ENCODE measurements at places on chromosomes 2 and 18.

GRCh38 chr2:50611351-50611871 is 420.5 kb downstream of the NRXN1 start:
- DNase-seq, result no peak

DNA sequence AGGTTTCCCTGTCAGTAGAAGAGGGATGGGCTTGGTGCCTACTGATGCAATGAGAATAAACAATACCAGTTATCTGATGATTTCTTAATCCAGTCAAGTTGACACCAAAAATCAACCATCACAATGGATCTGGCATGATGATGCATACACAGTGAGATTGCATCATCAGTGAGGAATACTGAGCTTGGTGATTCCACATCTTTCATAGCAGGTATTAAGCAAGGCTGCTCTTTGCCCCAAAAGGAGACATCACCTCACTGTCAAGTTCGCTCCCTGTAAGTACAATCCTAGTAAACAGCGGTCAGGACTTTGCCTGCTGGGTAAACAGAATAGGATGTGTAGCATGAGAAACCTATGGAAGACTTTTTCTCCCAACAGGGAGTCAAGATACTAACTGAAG is 282.7 kb upstream of the CDH2 start:
- no peak for DNase-seq

GRCh38 chr18:9735238-9735637 is 27.1 kb downstream of the RAB31 start:
- DNase-seq, result no peak

- DNase-seq, result no peak
Measured at GRCh38 chr18:7370802-7371201, 139.9 kb downstream of the LRRC30 start.

DNA sequence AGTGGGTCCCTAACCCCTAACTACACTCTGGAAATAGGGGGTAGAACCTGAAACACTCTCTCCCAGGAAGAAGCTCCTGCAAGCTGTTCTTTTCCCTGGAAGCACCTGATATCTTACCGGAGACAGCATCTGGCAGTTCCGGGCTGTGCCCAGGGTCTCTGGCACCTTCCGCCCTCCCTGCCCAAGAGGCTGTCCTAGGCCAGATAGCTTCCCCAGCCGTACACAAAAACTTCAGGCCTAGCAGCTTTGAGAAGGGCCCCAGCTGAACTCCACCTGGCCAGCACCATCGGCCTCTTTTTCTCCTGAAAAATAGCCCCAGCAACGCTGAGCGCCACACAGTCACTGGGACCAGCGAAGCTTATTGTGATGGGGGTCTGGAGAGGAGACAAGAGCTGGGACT is 9.7 kb downstream of the OSR1 start:
- no peak for DNase-seq

- no peak for DNase-seq
Measured at GRCh38 chr2:240600451-240600961, 14.0 kb downstream of the CAPN10 start.

- DNase-seq, result peak; percentile 37
Measured at GRCh38 chr2:62705859-62706720, 577 bp downstream of the EHBP1 start.

GRCh38 chr18:69948256-69948655 is 583 bp upstream of the CD226 start:
- no peak for DNase-seq

DNA sequence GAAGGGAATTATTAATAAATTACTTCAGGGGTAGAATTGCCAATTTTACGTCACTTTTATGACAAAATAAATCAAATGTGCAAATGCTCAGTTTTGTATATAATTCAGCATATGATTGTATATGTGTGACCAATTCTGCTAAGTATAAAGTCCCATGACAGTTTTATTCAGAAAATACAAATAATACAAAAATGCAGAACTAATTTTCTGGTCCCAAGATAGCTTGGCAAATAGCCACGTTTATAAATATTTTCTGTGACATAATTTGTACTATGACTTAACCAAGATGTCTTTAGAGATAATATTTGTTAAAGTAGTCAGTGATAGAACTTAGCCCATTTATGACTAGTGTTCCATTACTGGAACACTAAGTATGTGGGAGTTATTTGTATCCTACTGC is 24.2 kb upstream of the CAB39 start:
- no peak for DNase-seq

GRCh38 chr2:20067992-20068584 is 16.7 kb upstream of the LAPTM4A start:
- no peak for DNase-seq

- DNase-seq, result no peak
Measured at GRCh38 chr2:151852260-151853069, 24.2 kb upstream of the ARL5A start.

DNA sequence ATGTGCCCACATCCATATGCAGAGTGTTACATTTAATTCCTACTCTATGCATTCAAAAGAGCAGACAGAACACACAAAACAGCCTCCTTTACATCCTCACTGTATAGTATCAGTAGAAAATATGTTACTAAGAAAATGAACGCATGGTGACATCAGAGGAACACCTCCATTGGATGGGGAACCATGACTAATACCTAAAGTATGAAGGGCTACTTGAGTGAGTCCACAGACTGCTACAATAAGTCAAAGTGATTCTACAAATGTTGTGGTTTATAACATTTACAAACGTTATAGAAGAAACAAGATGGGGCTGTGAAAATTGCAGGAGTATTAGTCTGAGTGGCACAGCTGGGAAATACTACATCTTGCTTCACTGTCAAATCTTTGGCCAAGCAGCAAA is 1830.9 kb upstream of the PIK3C3 start:
- no peak for DNase-seq

GRCh38 chr2:15223887-15224286 is 337.2 kb downstream of the NBAS start:
- DNase-seq, result no peak

DNA sequence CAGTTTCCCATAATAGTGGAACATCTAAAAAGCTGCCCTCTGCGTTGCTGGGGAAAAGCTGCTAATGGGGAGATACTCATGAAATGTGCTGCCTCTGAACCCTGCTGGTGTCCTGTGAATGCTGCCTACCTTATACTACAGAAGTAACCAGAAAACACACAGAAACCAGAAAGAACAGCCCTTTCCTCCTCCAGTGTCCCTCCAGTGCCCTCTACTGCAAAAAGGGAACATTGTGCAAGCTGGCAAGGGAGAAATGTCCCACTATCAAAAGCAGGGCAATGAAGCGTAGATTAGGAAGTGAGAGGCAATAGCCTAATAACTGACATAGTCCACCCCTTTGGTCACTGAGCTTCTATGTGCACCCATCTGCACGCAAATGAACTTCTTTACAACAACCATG is 162.7 kb upstream of the ETAA1 start:
- DNase-seq, result no peak

DNA sequence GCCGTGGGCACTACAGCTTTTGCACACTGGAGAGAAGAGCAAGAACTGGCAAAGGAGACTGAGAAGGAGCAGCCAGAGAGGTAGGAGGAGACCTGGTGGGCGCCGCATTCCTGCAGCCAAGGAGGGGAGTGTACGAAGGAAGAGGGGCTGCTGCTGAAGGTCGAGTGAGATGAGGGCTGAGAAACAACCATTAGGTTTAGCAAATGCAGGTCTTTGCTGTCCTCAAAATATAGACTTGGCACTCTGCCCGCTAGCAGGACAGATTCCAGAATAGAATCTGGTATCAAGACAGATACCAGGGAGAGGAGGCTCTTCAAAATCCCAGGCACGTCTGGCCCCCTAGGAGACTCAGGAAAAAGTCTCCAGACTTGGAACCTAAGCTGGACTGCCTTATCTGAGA is 83.0 kb downstream of the TGOLN2 start:
- DNase-seq, result no peak

DNA sequence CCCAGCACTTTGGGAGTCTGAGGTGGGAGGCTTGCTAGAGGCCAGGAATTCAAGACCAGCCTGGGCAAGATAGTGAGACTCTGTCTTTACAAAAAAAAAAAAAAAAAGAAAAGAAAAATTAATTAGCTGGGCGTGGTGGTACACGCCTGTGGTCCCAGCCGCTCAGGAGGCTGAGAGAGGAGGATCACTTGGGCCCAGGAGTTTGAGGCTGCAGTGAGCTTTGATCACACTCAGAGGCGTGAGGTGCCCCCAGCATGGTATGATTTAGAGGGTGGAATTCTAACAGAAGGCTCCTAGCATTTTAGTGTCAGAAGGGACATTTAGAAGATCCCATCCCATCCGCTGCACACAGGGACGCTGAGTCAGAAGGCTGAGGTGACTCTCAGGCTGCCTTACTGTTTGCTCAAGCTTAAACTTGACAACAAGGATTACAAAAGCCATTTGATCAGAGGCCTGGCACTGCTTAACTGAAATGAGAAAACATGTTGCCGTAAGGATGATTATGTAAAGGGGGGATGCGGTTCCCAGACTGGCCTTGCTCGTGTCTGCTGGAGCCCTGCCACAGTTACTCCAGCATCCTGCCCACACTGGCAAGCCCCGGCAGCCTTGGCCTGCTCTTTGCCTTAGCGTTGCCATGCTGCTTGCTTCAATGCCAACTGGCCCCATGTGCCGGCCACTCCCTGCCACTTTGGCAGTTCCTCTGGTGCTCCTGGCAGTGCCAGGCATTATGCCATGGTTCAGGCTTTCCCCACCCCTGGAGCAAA is 45.6 kb upstream of the SLC1A4 start:
- no peak for DNase-seq

GRCh38 chr2:177568893-177569292 is 176.3 kb downstream of the AGPS start:
- no peak for DNase-seq

GRCh38 chr2:120883607-120884440 is 148.2 kb downstream of the GLI2 start:
- DNase-seq, result no peak

DNA sequence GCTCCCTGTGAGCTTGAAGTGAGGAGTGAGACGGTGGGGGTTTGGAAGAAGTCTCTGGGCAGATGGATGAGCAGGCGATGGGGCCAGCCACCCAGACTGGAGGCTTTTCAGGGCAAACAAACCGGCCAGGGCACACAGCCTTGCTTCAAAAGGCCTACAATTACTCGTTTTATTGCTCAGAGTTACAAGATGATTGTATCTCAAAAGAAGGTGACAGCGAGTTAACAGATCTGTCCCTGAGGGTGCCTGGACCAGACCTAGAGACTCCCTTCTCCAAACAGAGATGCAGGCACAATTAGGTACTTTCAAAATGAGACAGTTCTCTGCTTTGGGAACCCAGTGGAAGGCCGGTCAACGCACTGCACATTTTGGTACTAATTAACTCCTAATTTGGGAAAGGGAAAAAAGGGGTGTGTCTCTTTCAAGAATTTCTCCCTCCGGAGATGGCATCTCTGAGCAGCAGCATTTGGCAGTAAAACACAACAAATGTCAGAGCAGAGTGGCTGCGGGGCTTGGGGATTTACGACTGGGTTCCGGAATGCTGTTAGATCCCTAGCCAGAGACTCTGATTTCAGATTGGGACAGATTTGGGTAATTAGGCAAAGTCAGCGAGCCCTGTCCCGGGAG is 226.7 kb downstream of the TTC32 start:
- DNase-seq, result no peak

DNA sequence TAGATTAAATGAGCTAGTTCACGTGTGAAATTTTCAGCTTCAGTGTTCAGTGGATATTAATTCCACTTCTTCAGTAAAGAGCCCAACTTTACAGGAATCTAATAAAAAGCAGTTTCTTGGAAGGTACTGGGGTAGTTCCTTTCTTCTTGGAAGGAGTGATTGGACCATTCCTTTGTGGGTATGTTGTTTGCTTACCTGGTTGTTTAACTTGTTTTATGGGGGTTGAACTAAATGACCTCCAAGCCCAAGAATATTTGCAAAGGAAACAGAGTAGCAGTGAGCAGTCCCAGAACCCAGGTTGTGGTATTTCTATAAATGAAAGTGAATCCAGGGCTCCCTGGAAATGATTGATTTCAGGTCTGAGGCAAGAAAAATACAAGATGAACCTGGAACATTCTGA is 31.4 kb downstream of the KCNJ13 start:
- DNase-seq, result no peak

Data from activated T-cell treated with anti-CD3 and anti-CD28 coated beads for 48 hours (primary cell).